Spinal cord (tissue), 10 donors: ENCODE measurements at places on chromosomes 4 and X.

GRCh38 chrX:119093991-119094735 is 21.4 kb downstream of the CT47C1 start:
- DNase-seq: no peak

- no peak for DNase-seq
These were observed 232.9 kb downstream of the ARAP2 start for GRCh38 chr4:36011381-36011780.

GRCh38 chr4:8515316-8516060 is 64.7 kb upstream of the GPR78 start:
- no peak for DNase-seq

DNA sequence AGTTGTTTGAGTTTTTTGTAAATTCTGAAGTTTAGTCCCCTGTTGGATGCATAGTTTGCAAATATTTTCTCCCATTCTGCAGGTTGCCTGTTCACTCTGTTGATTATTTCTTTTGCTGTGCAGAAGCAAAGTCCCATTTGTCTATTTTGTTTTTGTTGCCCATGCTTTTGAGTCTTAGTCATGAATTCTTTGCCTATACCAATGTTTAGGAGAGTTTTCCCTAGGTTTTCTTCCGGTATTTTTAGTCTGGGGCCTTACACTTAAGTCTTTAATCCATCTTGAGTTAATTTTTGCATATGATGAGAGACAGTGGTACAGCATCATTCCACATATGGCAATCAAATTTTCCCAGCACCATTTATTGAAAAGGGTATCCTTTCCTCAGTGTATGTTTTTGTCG is 405.8 kb upstream of the RPS6KA3 start:
- no peak for DNase-seq

- peak; percentile 2 for DNase-seq
These were observed 44.8 kb downstream of the CLCN3 start for GRCh38 chr4:169665046-169665737.

DNA sequence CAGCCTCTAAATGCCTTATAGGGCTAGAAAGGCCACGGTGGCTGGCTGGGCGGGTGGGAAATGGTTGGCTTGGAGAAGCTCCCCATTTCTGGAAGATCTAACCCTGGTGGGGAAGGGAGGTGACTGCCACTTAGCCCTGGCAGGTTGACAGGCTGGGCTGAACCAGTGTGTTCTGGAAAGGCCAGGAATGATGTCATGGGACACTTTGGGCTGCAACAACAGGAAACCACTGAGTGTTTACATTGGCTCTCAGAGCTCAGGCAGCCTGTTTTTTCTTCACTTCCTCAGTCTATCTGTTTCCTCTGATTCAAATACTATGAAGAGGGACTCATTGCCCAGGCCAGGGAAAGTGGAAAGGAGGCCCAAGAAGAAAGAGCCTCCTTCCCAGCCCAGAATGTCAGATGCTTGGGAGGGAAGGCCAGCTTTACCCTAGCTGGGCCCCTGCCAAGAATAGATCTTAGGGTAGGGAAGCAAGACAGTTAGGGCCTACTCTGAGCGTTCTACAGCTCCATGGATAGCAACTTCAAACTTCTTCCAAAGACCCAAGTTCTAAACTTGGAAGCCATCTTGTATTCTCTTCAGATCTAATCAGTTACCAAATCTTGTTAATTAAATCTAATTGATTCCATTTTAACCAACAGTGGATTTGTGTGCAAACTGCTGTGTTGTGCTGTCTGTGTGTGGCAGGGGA is 65.8 kb upstream of the MSN start:
- no peak for DNase-seq

DNA sequence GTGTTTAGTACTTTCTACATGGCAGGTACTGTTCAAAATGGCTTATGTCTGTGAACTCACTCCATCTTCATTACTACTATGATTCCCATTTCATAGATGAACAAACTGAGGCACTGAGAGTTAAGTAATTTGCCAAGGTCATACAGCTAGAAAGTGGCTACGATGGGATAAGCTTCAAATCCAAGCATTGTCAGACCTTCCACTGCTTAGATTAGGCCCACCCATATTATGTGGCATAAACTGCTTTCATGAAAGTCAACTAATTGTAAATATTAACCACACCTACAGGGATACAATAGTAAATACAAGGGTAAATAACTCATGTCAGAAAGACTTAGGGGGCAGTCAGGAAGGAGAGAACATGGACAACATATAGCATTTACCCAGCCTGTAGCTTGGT is 68.8 kb downstream of the SLITRK2 start:
- DNase-seq: no peak

DNA sequence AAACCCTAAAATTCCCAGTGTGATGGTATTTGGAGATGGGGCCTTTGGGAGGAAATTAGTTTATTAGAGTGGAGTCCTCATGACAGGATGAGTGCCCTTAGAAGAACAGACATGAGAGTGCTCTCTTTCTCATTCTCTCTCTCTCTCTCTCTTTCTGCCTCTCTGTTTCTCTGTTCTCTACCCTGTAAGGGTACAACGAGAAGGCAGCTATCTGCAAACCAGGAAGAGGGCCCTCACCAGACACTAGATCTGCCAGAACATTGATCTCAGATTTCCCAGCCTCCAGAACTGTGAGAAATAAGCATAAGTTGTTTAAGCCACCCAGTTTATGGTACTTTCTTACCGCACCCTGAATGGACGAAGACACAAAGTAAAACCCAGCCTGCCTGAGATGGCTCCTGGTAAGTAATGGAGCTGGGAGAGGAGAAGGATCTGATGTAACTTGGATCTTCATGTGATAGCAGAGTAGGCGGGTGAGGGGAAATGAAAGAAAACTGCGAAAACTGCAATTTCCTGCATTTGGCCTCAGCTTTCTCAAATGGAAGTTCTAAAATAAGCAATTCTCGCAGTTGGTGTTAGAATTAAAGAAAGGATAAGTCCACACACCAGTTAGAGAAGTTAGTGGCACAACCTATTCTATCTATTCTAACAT is 8.7 kb upstream of the CDS1 start:
- no peak for DNase-seq

DNA sequence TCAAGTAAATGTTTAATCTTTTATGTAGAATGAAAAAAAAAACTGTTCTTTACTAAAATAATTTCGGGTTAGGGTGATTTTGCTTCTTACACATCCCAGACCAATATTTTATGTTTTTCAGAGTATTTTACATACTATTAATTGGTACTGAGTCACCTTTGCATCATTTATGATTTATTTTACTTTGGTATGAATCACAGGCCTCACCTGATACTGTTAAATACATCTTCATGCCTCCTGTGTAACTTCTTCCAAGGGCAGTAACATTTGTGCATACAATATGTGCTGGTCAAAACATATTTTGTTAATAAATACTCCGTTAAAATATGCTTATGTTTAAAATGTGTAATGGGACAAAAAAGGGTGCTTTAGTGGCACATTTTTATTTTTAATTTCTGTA is 529.6 kb downstream of the ZNF674 start:
- no peak for DNase-seq

DNA sequence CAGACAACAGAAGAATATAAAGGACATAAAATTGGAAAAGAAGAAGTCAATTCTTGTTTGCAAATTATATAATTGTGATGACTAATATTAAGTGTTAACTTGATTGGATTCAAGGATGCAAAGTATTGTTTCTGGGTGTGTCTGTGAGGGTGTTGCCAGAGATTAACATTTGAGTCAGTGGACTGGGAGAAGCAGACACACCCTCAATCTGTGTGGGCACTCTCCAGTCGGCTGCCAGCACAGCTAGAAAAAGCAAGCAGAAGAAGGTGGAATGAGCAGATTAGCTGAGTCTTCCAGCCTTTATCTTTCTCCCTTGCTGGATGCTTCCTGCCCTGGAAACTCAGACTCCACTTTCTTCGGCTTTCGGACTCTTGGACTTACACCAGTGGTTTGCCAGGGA is 51.7 kb downstream of the UBE2NL start:
- no peak for DNase-seq

DNA sequence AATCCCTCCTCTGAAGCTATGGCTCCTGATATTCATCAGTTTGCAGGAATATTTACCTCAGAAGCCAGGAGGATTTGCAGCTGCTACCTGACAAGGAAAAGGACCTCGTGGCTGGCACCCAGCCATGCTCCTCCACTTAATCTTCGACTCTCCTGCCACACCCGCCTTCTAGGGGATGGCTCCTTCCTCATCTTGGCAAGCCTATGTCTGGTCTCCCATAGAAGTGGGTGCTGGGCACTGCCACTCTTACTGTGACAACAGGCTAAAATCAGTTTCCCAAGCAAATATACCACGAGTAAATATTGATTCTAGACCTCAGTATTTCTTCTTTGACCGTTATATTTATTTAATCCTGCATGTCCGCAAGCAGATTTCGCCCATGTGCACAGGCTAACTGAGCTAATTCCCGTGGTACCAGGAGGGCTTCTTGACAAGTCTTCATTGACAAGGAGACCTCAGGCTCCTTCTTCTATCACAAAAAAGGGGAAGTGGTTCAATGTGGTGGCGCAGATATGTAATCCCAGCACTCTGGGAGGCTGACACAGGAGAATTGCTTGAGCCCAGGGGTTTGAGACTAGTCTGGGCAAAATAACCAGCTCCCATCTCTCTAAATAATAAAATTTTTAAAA is 52.6 kb upstream of the DCTD start:
- no peak for DNase-seq

- DNase-seq: no peak
These were observed 22.7 kb upstream of the TMEM33 start for GRCh38 chr4:41912546-41912945.

- peak; percentile 91 for DNase-seq
These were observed at the start of gene ABCB7 for GRCh38 chrX:75155827-75156525. Gene ABCB7, minus strand, starts transcription at chrX:75156283. Its CDS starts 11 bp downstream, at chrX:75156272.

- no peak for DNase-seq
These were observed 345.3 kb upstream of the TENM3 start for GRCh38 chr4:181897935-181898334.

GRCh38 chr4:133157460-133158160 is 8.5 kb downstream of the PCDH10 start:
- DNase-seq: no peak

GRCh38 chr4:151184523-151185458 is 85.4 kb downstream of the RPS3A start:
- no peak for DNase-seq

DNA sequence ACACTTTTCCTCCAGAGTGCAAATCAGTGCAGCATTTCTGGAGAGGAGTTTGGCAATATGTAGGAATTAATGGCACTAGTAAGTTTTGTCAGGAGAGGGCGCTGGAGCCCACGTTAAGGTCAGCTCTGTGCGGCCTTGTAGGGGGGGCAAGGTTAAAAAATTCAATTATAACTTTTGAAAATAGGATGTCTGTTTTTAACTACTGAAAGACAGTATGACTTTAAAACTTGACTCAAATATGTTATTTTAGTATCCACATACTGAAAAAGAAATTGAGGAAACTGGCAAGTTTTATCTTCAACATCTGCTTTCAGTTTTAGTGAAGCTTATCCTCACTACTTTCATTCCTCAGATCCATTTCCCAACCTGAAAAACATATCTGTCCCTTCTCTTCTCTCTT is 30.9 kb upstream of the HSD17B13 start:
- DNase-seq: no peak

DNA sequence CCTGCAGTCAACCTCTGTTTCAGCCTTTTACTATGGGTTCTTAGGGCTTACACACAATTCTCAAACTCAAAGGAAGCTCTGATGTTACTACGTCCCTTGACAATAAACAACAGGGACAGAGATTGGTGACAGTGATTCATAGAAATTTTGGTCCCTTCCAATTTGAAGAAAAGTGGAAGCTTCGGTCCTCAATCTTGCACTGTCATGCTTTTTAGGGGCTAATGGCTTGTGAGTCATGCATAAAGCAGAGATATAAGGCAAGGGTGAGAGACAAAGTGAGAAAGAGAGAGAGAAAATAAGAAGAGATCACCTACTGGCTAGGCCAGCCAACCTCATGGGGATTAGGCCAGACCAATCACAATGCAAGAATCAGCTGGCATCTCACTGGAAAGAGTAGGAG is 63.2 kb upstream of the STARD8 start:
- no peak for DNase-seq

- no peak for DNase-seq
These were observed 46.6 kb downstream of the FAM193A start for GRCh38 chr4:2583092-2583491.

- no peak for DNase-seq
These were observed 596.5 kb downstream of the NLGN4X start for GRCh38 chrX:5632061-5632614.

DNA sequence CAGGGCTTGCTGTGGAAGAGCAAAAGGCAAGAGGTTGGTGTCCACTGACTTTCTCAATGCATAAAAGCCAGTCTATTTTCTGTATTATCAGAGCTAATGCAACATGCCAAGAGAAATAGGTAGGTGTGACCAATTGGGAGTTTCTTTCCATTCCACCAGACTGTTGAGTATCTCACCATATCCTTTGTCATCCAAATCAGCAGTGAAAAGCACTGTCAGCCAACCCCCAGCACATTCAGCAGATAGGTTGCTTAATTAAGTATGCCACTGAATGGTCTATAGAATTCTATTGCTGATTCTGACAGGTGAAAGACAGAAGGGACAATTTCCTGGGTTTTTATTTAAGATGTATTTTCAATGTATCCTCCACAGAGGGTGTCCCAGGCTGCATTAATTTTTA is 139.8 kb downstream of the HS6ST2 start:
- DNase-seq: peak; percentile 9

DNA sequence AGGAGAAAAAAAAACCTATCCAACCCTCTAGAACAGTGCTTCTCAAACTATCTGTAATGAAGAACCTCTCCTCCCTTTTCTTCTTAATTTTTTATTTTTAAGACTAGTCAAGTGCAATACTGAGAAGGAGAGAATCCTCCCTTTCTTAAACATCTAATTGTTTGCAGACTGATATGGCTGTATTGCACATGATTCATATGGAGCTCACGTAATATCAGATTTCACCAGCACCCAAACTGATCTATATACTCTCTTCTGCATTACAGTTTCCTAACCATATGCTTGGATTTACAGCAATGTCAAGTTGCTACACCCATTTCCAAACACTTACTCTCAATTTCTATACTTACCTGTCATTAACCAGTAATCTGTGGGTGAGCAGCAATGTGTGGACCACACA is 9.5 kb downstream of the PRMT9 start:
- DNase-seq: no peak

DNA sequence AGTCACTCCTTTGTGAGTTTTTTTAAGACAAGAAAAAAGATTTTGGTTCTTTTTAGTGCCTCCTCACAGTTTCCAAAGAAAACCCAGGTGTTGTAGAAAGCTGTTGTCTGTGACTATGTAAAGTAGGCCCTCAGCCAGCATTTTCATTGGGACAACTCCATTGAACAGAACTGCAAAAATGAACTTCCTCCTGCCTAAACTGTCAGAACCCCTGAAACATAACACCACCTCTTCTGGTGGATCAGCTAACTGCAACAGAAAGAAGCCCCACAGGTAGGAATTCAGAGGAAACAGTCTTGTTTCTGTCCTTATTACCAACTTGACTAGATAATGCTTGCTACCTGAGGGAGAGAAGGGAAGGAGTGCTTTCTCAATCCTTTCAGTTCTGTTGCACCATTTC is 3.4 kb upstream of the ATP11C start:
- no peak for DNase-seq

- DNase-seq: no peak
These were observed 25.4 kb downstream of the NSD2 start for GRCh38 chr4:1896658-1896991.

- DNase-seq: no peak
These were observed 1.9 kb upstream of the BMX start for GRCh38 chrX:15498741-15499140.
